ENCODE measurements at places on chromosomes 6 and 20. TPM values are rescaled to one million over a fixed set of nuclear protein-coding genes. Genes with fewer than 3 reads are reported as not detected.

- no peak for DNase-seq
Measured at GRCh38 chr6:33590531-33591198, 10.6 kb upstream of the BAK1 start.

DNA sequence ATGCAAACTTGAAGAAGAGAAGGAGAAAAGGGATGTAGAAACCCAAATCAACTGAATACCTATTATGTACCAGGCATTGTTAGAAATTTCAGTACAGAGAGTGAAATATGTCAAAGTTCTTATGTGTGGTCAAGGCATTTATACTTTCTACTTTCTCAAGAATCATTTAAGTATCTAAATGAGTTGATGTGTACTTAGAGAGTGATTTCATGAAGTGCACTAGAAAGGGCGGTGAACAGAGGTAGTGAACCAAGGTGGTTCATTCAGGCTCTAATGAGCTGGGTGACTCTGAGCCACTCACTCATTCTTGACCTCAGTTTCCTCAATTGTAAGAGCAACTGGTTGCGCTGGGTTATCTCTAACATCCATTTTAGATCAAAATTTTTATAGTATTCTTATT, 3.3 kb downstream of the PDE7B start:
- no peak for DNase-seq

GRCh38 chr20:63509088-63509564, 10.2 kb upstream of the EEF1A2 start:
- no peak for DNase-seq

- DNase-seq: no peak
Measured at GRCh38 chr20:58398254-58398653, 9.2 kb downstream of the VAPB start.

GRCh38 chr20:33209789-33210188, 7.4 kb upstream of the BPIFA3 start:
- peak; percentile 64 for DNase-seq

MYH7B gene
- polyA plus RNA-seq: 12.8 TPM

PRSS35 gene
- 0.15 TPM for polyA plus RNA-seq

Measured in heart left ventricle (tissue), 16 donors.